ENCODE measurements at places on chromosomes 3 and 15.

DNA sequence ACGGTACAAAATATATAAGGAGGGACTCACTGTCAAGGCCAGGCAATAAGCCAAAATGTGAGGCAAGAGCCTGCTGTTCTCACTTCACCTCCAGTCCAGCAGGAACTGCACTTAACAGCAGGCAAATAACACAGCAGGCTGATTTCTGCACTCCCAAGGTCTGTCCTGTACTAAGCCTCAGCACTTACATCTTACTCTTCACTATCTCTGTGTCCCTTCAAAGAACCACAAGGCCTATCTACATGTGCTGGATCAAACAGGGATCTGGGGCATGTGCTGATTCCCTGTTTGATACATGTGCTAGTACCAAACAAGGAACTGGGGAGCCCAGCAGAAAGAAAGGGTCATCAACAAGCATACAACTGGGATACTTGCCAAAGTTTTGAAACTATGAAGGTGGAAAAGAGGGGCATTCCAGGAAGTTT, 22.2 kb downstream of the UACA start:
- peak; percentile 81 for DNase-seq

GRCh38 chr3:45601156-45601555, 6.6 kb downstream of the LIMD1 start:
- DNase-seq: no peak

DNA sequence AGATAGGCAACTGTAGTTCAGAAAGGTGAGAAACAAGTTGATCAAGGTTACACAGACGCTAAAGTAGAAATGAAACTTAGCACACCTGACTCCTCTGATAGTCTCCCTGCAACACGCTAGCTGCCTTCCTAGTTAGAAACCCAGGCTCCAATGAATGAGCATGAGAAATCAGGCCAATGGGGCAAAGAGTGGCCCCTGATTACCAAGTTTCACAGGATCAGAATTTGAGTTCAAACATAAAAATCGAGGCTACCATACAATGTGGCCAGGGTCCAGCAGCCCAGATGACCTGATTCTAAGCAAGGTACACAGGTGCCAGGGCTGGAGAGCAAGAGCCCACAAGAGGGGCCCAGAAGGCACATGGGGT, 7.7 kb downstream of the PLD1 start:
- DNase-seq: no peak

DNA sequence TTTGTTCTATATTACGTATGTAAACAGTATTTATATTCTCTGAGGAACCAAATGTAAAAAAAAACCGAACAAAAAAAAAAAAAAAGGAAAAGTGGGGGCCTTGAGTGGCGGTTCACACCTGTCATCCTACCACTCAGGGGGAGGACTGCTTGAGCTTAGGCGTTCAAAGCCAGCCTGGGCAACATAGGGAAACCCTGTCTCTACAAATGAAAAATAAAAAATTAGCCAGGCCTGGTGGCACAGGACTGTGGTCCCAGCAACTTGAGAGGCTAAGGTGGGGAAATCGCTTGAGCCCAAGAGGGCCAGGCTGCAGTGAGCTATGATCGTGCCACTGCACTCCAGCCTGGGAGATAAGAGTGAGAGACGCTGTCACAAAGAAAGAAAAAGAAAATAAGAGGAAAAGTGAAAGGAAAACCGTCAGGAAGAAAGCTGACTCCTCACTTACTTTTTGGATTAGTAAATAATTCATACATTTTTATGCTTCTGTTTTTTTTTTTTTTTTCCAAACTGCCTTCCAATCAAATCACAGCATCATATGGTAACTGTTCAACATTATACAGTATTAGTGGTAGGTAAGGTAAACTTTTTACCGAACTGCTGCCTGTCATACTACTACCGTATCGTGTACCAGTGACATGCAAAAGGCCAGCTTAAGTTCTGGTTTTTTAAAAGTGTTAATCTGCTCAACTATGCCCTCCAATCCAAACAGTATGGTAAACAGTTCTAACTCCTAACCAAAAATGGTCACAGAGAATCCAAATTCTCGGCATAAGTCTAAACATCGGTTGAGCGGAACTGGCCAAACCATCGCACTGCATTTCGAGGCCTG, 1.2 kb downstream of the PHC3 start:
- DNase-seq: no peak

DNA sequence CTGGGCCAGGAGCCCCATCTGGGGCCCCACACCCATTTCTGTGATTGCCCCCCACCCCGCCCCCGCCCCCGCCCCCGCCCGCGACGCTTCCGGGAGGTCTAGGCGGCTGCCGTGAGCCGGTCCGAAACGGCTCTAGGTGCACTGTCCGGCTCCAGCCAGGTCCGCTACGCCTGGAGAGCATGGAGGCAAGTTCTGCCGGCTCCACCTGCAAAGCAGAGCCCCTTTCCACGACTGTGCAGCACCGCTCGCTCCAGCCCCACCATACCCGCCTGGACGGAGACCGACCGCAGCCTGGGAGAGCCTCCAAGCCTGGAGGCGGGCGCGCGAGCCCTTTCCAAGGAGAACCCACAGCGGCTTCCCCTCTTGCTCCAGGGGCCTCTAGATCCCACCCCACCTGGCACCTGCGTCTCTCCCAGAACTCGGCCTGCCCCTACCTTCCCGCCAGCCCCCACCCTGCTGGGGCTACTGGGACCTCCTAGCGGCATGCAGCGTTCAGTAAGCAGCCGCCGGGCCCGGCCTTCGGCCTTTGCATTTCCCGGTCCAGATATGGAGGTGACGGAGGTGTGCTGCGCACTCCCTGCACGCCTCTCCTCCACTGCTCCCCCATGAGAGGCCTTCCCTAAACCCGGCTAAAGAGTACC, 66.2 kb downstream of the KLF13 start:
- DNase-seq: no peak

DNA sequence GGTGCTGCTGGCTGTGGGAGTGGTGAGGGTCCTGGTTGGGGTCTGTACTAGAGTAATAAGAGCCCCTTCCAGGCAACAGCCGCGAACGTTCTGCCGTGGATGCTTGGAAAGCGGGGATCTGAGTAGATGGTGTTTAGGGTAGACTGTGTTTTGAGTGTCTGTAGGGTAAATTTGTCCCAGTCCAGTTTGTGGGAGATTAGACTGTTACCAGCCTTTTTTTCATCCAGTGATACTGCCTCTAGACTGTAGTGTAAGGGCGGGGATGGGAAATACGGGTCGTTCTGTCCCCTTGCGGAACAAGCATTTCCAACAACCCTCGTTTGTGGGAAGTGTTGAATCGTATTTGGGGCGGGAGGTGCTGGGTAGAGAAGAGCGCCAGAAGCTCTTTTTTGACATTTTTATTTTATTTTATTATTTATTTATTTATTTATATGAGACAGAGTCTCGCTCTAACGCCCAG, 424 bp downstream of the HAUS2 start:
- DNase-seq: peak; percentile 8

DNA sequence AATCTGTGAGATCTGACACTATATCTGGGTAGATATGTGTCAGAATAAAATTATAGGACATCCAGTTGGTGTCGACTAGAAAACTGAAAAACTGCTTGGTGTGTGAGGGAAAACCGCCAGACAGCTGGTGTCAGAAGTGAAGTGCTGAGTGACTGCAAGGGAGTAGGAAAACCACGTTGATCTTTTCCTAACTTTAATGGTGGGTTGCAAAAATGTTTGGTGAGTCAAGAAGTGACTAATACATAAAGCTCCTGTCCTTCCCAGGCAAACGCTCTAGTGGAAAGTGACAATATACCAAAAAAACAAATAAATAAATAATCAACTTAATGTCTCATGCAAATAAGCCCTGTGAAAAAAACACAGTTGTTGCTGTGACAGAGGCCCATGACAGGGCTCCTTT, 7.3 kb upstream of the CD96 start:
- no peak for DNase-seq

- no peak for DNase-seq
Observed at GRCh38 chr3:122966045-122966444, 61.5 kb downstream of the SEMA5B start.

GRCh38 chr3:7875925-7876324, 625.7 kb upstream of the LMCD1 start:
- DNase-seq: no peak

DNA sequence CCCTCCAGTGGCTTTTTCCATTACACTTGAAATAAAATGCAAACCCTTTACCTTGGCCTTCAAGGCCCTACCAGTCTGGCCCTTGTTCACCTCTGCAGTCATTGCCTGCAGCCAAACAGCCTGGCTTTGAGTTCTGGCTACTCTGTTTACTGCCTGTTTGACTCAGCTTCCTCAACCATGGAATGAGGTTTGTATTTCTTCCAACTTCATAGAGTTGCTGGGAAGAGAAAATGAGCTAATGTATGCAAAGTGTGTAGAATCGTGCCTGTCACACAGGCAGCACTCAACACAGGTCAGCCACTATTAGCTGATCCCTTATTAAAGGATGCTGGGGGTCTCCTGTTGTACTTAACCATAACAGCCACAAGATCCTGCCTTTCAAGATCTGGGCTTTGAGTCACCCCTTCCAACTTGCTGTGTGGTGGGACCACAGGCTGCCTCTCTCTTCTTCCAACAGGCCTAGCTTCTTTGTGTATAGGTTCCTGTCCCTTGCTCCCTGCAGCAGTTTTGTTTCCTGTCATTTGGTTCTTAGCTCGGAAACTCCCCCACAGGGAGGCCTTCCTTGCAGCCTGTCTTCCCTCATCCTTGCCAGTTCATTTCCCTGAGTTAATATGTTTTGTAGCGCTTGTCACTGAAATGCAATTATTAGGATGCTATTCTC, 6.4 kb downstream of the MED12L start:
- no peak for DNase-seq

DNA sequence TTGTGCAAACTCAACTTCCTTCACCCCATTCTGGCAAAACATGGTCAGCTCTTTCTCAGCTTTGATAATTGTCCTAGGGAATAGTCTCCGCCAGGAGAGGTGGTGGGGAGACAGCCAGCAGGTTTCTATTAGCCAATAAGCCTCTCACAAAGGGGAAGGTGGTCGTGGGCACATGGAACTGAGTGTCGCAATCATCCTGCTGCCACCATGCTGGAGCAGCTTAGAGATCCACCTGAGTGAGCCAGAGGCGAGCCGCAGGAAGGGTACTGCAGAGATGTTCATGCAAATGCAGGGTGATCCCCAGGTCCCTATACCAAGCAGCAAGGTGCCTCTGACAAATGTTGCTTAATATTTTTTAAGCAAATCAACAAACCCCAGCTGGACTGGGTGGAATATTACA, 182.8 kb downstream of the RORA start:
- DNase-seq: no peak

GRCh38 chr15:89452330-89452836, 44.0 kb downstream of the RHCG start:
- no peak for DNase-seq

- DNase-seq: no peak
Observed at GRCh38 chr15:50685191-50685975, 1.2 kb downstream of the TRPM7 start.

- no peak for DNase-seq
Observed at GRCh38 chr15:59124261-59124660, 19.3 kb downstream of the CCNB2 start.

DNA sequence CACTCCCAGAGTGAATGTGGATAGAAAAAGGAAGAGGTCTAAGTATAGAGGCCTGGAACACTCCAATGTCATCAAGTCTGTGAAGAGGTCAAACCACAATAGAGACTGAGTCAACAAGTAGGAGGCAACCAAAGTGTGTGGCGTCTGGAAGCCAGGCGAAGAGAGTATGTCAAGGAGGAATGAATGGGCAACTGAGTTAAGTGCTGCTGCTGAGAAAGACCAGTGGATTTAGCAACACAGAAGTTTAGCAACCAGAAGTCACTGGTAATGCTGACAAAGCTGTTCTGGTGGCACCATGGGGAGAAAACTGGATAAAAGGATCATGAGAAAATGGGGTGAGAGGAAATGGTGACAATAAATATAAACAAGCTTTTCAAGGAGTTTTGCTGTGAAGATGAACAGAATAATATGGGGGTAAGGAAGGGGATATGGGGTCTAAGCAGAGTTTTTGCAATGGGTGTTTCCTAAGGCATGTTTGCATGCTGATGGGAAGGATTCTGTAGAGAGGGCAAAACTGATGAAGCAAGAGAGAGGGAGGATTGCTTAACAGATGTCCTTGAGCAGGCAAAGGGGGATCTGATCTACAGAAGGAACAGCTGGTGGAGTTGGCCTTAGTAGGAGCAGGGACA, 38.4 kb downstream of the PCOLCE2 start:
- no peak for DNase-seq

DNA sequence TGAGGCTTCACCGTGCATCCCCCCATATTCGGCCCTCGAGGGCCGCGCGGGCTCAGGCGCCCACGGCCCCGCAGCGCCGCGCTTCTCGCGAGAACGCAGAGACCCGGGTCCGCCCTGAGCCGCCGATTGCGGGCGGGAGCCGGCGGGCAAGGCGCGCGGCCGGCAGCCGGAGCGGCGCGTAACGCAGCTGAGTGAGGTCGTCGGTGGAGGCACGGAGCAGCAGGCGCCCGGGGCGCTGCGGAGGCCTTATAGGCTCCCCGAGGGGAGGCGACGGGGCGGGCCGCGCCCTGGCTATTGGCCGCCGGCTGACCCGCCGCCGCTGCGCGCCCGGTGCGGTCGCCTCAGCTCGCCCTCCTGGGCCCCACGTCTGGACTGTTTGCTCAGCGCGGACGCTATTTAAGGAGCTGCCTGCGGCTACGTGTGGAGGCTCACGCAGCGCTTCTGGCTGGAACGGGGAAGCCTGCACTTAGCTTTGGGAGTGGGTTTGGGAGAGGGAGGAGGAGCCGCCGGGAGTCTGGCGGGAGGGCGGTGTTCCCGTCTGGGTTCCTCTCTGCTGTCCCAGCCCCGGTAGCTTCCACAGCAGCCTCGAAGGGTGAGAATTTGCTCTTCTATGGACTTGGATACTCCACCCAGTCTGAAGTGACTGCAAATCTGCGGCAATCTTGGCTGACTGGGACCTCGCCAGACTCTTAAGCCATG, at the start of gene PLOD2:
Gene PLOD2 (minus strand): TSS at position 221 of the 699 bp plus-strand sequence. CDS start 195 bp downstream, at position 26.
- DNase-seq: peak; percentile 42

GRCh38 chr15:35139822-35140221, 54.7 kb upstream of the NANOGP8 start:
- no peak for DNase-seq

DNA sequence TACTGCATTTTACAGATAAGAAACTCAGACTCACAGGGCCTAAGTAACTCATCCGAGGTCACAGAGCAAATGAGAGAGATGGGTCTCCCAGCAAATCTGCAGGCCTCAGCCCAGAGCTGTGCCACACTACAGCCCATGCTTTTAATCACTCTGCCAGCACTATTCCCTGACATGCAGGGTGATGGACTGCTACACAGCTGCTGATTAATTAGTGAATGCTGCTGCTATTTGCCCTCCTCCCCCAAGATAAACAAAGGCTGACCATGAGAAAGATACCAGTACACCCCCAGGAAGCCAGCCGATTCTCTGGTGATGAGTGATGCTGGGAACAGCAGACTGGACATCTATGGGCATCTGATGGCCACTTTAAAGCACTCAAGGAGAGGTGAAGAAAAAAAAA, 39.3 kb downstream of the RFTN1 start:
- no peak for DNase-seq

DNA sequence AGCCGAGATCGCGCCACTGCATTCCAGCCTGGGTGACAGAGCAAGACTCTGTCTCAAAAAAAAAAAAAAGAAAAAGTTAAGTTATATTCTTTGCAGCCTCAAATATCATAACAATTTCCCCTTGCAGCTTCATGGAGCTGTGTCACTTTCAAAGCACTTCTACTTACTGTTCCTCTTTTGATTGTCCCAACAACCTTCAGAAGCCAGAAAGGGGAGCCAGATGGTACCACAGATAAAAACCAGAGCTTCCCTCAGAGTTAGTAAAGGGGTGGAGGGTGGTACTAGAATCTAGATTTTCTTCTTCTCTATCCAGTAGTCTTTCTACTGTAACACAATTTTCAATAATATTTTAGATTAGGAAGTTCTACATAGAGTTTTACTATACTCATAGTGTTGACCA, 188.8 kb downstream of the TAFA4 start:
- DNase-seq: no peak

GRCh38 chr3:55541456-55541855, 54.4 kb upstream of the WNT5A start:
- no peak for DNase-seq
